ENCODE measurements at places on chromosomes 16 and 17. TPM values are rescaled to one million over a fixed set of nuclear protein-coding genes. Genes with fewer than 3 reads are reported as not detected.

The RBFOX1 gene
- 30.5 TPM for total RNA-seq

The APRT gene
- total RNA-seq: 54.4 TPM

The CCL14 gene
- total RNA-seq: not detected

The RAB11FIP4 gene
- total RNA-seq: 103 TPM

The SLC5A11 gene
- not detected for total RNA-seq

The C17orf107 gene
- total RNA-seq: 11.1 TPM

The SOX8 gene
- total RNA-seq: 7.0 TPM

The CBX8 gene
- 13.8 TPM for total RNA-seq

The SLC5A2 gene
- not detected for total RNA-seq

The KRTAP4-4 gene
- total RNA-seq: not detected

The EPN3 gene
- 0.12 TPM for total RNA-seq

The ODAD4 gene
- 3.4 TPM for total RNA-seq

The IGF2BP1 gene
- total RNA-seq: 260 TPM

The QPRT gene
- total RNA-seq: 34.7 TPM

The STH gene
- 4.1 TPM for total RNA-seq

The HAP1 gene
- 0.76 TPM for total RNA-seq

The KRT40 gene
- total RNA-seq: not detected

The TNFSF12 gene
- 0.83 TPM for total RNA-seq

The CLEC18B gene
- 1.6 TPM for total RNA-seq

Data from glutamatergic neuron (in vitro differentiated cells).